ENCODE measurements at places on chromosomes 3 and 15.
A peak's percentile ranks its signal among the peaks of the same experiment; 100 is the strongest.

GRCh38 chr3:3782457-3782856, 16.8 kb upstream of the LRRN1 start:
- DNase-seq = no peak

DNA sequence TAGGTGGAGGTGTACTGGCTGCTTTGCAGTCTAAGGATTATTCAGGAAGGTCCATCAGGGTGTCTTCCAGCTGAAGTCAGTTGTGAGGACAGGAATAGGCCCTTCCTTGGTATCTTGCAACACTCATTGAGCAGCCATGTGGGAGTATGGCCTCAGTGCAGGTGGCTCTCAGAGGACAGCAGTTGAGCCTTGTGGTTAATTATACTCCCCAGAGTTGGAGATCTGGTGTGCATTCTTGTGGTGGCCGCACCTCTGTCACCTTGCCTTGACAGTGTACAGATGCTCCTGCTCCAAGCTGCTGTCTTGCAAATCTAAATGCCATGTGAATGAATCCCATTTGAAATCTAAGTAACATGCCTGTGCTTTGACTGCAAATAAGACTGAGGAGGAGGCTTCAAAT, 339.9 kb upstream of the BCHE start:
- DNase-seq = no peak

GRCh38 chr15:33131552-33132232, 62.8 kb downstream of the FMN1 start:
- no peak for DNase-seq

DNA sequence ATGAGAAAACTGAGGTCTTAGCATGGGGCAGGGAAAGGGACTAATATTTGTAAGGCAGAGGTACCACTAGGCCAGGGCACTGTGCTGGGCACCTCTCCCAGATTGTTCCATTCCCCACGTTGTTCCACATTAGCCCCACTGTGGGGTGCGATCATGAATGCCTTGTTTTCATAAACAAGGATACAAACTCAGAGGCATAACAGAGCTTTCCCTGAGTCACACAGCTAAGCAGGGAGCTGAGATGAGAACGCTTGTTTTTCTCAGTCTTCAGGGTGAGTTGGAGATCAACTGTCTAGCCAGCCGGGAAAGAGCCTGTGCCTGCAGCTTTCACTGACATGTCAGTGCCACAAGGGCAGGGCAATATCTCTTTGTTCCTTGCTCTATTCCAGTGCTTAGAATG, 47.9 kb upstream of the ITGA11 start:
- no peak for DNase-seq

GRCh38 chr15:56371495-56372147, 6.4 kb downstream of the TEX9 start:
- DNase-seq = no peak

DNA sequence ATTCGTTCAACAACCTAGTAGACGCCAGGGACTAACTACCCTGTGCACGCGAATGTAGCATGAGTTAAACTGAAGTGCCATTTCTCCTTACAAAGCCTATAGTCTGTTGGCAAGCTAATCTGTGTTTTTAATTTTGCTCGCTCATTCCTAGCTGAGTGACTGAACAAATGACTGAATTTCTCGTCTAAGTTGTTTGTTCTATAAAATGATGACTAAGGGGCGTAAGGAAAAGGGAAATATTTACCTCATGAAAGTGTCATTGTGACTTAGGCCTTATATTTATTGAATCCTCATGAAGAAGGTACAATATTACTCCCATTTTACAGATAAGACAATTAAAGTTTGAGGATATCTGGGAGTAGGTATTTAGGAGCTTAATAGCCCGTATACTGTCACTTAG, 818.3 kb upstream of the ALCAM start:
- no peak for DNase-seq

DNA sequence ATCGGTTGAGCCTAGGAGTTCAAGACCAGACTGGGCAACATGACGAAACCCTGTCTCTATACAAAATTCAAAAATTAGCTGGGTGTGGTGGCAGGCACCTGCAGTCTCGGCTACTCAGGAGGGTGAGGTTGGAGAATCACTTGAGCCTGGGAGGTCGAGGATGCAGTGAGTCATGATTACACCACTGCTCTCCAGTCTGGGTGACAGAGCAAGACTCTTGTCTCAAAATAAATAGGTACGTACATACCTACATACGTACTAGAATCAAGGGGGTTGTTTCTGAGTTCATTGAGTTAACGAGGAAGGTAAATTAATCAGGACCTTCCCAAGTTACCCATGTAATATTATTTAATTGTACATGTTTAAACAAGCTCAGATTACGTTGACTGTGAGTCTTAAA, 97.5 kb downstream of the CHL1 start:
- DNase-seq = no peak

- no peak for DNase-seq
Observed at GRCh38 chr3:181719991-181720680, 8.4 kb downstream of the SOX2 start.

DNA sequence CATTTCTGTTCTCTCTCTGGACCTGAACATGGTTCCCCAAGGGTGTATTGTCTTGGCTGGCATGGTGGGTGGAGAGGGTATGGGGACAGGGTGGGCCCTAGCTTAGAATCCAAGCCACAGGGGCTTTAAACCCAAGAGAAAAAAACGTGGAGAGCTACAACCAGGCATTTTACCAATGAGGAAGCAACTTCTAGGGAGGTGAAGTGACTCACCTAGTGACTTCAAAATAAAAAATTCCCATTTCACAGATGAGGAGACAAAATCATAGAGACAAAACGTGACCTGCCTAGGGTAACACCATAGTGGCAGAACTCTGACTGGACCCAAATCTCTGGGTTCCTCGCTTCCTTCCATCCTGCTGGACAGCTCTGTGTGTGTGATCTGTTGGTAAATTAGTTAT, 216.8 kb downstream of the RPLP1 start:
- DNase-seq = no peak

DNA sequence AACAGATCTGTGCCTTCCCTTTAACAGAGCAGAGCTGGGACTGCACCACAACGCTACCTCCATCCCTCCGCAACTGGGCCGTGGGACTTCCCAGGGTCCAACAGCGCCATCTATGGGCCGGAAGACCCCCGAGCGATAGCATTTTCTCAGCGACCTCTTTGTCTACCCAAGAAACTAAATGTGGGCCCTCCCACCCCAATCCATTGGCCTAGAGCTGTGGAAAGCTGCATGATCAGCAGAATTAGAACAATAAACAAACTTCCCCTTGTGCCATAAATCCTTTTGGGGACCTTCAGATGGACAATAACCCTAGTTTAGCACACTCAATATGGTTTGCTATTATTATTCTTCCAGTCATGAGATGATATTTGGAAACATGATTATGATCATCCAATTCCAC, 74.8 kb upstream of the NTRK3 start:
- DNase-seq = peak; percentile 14

- DNase-seq = no peak
Observed at GRCh38 chr3:46360907-46361306, 7.0 kb downstream of the CCR2 start.

GRCh38 chr3:125150525-125151441, 61.8 kb downstream of the SLC12A8 start:
- DNase-seq = peak; percentile 41

- no peak for DNase-seq
Observed at GRCh38 chr3:142355692-142356091, 92.1 kb downstream of the XRN1 start.

- no peak for DNase-seq
Observed at GRCh38 chr3:55584030-55584429, 96.9 kb upstream of the WNT5A start.

DNA sequence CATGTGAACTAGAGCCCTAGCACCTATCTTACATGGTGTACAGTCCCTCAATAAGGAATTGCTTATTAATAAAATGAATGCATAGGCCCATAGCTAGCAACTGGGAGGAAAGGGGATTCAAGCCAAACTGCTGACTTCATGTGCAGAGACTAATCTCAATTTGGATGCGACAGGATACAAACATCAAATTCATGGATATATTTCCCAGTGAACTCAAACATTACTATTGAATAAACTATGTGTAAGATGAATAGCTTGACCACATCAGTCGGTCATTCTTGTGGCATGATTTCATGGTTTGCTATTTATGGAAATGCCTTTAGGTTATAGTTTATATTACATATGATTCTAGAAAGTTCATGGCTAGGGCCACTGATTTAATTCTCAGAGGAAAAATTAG, 268.6 kb upstream of the SLITRK3 start:
- no peak for DNase-seq

DNA sequence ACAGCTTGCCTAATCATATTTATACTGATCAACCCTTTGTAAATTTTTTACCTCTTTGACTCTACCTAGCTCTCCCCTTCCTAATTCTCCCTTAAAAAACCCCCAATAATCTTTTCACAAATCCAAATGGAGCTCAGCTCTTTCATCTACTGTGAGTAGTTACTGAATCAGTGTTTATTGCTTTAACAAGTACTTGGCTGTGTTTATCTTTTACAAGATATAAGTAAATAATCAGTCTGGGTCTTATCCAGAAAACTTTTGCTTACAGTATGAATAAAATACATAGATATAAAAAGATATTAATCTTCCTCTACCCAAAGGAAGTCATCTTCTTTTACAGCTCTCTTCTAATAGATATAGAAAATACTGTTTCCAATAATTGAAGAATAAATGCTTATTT, 366.4 kb downstream of the RAP2B start:
- DNase-seq = no peak

DNA sequence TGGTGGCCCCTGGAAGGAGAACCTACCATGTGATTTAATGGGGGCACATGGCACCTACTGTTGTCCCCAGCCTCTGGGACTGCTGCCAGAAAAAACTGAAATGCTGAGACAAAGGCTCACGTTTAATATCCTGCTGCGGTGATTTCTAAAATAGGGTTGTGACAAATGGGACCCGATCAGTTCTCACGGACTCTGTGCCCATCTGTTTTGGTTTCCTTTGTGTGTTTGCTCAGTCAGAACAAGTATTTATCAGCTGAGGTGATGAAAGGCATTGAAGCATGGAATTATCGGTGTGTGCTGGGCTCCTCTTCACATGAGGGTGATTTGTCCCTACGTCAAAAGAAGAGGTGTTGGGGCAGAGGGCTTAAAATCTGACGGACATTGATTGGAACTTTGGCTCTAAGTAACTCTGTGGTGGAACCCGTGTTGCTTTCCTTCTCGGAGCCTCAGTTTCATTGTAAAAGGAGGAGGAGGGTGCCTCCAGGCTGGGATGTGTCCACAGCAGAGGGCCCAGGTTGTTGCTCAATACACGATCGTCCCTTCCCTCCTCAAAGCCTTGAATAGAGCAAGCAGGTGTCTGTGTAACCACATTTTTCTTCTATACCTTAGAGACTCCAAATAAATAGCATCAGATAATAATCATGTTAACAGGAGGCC, 283.3 kb upstream of the RGMA start:
- no peak for DNase-seq

DNA sequence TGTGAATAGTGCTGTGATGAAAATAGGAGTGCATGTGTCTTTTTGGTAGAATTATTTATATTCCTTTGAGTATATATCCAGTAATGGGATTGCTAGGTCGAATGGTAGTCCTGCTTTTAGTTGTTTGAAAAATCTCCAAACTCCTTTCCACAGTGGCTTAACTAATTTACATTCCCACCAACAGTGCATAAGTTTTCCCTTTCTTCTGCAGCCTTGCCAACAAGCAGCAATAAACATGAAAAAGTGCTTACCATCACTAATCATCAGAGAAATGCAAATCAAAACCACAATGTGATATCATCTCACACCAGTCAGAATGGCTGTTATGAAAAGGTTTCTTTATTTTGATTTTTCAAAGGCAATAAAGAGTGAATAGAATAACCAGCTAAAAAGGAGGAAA, 1105.9 kb downstream of the NAALADL2 start:
- DNase-seq = no peak

DNA sequence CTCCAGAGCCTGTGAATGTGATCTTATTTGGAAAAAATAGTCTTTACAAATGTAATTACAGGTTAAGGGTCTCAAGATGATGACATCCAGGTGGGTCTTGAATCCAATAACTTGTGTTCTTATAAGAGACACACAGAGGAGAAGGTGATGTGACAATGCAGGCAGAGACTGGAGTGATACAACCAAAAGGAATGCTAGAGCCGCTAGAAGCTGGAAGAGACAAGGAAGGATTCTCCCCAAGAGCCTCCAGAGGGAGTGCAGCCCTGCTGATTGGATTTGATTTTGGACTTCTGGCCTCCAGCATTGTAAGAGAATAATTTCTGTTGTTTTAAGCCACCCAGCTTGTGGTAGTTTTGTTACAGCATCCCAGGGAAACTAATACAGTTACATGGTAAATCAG, 9.7 kb downstream of the MYH15 start:
- DNase-seq = no peak

DNA sequence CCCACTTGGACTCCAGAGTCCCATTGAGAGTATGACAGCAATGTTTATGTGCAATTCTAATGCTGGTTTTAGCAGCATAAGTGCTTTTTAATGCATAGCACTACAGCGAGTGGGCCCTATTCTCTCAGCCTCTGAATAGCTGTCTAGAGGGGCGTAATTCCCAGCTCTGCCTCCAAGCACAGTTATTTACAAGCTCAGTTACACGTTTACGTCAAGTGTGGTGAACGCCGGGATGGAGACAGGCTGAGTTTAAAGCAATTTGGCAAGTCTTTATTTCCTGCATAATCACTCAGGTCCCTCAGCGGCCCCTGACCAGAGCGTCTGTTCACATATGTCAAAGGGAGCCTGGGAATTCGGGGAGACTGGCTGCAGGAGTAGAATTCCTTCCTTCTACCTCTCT, 43.9 kb downstream of the SOX14 start:
- no peak for DNase-seq

DNA sequence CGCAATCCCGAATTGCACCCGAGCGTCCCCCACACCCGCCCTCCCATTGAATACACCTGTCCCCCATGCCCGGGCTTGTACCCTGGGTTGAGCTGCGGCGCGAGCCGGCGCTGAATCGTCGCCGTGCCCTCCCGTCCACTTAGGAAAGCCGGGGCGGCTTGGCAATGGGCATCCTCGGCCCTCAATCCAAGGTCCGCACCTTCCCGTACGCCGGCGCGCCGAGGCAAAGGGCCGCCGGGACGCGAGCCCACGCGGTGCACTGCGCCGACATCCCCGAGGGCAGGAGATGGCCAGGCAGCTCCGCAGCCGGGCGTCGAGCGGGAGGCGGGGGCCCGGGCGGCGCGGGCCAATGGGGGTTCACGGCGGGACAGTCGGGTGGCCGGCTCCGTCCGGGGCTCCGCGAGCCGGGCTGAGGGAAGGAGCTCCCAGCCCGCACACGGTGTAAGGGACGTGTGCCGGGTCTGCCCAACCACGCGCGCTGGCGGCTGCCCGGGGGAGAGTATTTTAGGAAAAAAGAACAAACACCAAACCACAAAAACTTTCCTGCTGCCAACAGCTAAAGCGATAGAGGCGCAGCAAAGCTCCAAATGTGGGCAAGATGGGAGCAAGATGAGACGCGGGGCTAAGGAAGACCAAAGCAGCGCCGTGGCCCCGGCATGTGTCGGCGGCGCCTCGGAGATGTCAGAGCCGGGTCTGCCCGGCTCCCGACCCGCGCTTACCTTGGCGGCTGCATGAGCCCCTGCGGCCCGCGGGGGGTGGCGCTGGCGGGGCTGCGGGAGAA, 621 bp downstream of the RGMA start:
- DNase-seq = no peak

DNA sequence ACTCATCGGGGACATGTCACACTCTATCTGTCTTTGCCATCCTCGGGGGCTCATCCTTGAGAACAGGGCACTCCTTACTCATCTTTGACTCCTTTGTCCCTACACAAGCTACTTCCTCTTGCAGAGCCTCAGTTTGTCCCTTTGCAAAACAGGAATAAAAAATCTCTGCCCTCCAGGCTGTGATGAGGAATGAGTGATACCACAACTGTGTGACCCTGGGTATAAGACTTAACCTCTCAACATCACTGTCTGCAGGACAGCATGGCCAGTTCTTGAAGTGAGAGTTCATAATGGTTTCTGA, 48.5 kb downstream of the IQSEC1 start:
- DNase-seq = no peak

GRCh38 chr3:193333229-193333628, 45.3 kb downstream of the ATP13A5 start:
- DNase-seq = no peak

Measured in activated CD4-positive, alpha-beta T cell treated with anti-CD3 and anti-CD28 coated beads, Interleukin-2, amount 50 U/mL, for 1 hour (primary cell).